ENCODE measurements at places on chromosomes 2 and 18.

DNA sequence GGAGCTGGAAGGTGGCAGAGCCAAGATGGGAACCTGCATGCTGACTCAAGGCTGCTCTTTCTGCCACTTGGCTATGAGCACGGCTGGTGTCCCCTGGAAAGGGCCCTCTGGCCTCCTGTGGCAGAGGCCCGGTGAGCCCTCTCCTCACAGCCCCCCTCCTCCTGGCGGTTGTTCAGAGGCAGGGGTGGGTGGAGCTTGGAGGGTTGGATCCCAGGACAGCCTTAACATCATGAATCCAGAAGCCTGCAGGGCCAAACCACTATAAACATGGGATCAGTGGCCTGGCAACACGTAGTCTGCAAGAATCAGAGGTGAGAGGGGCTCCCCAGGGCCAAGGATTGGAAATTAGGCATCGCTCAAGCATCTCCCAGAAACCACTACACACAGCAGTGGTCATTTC lies 48.5 kb upstream of the LOXHD1 start:
- DNase-seq, result peak; percentile 40

DNA sequence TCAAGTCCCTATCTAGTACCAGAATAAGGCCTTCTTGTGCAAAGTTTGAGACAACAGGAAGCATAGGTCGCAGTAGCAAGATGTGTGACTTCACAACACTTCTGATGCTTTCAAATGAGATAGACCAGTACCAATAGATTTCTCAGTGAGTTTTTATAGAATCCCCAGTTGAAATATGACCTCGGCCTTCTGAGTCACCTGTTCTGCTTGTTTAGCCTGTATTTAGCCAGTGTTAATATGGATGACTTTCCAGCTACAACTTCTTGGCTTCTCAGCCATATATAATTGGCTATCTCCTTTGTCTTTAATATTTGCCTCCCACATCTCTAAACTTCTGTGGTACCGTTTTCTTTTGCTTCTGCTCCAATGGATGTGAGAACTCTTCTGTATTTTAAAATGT lies 113.8 kb downstream of the KYNU start:
- no peak for DNase-seq

- no peak for DNase-seq
Measured at GRCh38 chr2:119147776-119148715, 10.5 kb downstream of the C1QL2 start.

- no peak for DNase-seq
Measured at GRCh38 chr2:222436040-222436413, 11.7 kb downstream of the SGPP2 start.

- DNase-seq, result peak; percentile 27
Measured at GRCh38 chr2:72562451-72563153, 263.2 kb downstream of the EXOC6B start.

- no peak for DNase-seq
Measured at GRCh38 chr2:28608500-28609424, 112.9 kb downstream of the PLB1 start.

DNA sequence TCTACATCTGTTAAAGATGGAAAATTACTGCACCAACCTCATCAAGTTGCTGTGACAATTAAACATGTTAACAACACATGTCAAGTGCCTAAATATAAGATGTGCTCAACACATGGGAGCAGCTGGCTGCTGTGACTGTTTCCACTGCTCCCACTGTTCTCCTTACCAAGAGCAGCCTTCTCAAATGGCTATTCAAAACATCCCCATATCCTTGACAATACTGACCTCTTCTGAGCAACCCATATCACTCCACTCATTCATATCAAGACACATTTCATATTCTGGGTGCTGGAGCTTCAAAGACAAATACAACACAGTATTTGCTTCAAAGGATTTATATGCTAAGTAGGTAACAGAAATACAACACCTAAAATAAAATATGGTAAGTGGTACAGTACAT lies 60.3 kb downstream of the PIAS2 start:
- no peak for DNase-seq

DNA sequence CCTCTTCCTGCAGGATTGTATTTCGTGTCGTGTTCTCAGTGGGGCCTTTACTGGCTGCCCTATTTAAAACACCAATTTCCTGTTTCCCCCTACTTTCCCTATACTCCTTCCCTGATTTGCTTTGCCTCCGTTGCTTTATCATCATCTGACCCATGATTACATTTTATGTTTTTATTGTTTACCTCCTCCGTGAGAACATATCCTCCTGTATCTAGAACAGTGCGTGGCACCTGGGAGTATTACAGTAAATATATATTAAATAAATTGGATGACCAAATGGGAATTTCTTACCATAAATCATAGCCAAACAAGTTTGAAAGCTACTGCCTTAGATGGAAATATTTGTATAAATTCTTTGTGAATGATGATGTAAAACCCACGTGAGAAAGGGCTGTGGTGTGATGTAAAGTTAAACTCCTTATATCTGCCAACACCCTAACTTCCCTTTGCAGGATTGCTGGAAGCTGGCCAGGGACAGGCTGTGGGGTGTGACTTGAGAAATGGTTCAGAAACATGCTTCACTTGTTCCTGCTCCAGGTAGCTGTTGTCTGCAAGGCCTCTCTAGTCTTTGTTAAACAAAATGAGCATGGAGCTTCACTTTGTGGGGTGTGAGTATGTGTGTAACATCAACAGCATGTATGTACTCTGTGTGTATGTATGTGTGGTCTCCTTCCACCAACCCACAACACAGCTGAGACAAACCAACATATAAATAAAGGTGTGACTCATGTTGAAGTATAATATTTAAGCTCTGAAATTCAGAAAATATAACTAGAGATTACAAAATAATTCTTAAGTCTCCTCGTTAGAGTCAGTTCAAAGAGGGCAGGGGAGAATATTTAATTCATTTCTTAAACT lies 40.3 kb downstream of the LHCGR start:
- peak; percentile 75 for DNase-seq

All from fibroblast of upper back skin (primary cell).